NCI-H146 (cell line): ENCODE measurements at places on chromosomes 16 and 17.
A peak's percentile ranks its signal among the peaks of the same experiment; 100 is the strongest.

DNA sequence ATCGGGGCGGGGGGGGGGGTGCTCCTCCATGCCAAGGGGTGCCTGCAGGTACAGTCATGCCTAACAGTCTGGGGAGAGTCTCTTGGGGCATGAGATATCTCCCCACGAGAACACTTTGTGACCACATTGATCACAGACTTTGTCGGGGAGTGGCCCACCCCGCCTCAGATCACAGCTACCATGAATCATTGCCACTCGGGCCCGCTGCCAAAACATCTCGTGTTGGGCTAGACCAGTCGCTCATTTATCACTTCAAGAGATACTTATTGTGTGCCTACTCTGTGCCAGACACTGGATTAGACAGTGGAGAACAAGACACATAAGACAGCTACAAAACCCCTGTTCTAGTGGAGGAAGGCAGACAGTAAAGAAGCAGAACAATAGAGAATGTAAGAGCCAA lies 72.6 kb downstream of the CLEC16A start:
- no peak for DNase-seq

DNA sequence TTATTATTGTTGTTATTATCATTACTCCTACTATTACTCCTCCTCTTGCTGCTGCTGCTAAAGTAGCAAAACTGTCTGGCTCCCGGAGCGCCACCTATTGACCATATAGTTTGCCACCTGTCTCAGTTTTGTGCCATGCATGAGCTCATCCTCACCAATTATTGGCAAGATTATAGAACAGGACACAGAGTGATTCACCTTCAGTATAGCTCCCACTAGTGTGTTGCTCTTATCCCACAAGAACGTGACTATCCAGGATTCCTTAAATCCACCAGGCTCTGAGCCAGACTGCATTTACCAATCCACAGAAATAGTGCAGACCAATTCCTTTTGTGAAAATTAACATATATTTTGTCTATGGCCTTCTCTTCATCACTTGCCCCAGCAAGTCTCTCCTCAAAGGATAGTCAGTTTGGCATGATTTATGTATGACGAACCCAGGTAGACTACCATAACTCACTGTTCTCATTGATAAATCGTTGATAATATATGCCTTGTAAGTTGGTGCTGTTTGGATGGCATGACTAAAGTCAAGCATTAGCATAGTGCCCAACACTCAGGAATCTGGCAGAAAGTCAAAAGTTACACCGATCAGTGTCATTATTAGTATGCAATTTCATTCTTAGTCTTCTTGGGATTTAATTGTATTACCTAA lies 405.5 kb upstream of the HSBP1 start:
- no peak for DNase-seq

- DNase-seq = no peak
Observed at GRCh38 chr16:30009085-30009862, 1.6 kb downstream of the DOC2A start.

- no peak for DNase-seq
Observed at GRCh38 chr17:59362811-59363205, 31.4 kb downstream of the YPEL2 start.

DNA sequence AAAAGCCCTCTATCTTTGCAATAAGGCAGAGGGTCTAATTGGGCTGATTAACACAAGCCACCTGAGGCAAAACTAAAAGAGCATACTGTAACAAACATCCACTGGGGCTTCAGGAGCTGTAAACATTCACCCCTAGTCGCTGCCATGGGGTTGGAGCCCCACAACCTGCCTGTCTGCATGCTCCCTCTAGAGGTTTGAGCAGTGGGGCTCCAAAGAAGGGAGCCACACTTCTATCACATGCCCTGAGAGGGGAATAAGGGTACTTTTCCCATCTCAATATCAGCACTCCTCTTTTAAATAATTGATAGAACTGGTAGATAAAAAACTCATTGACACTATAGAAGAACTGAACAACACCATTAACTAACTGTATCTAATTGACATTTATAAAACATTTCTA lies 130.1 kb upstream of the COX10 start:
- DNase-seq = no peak

GRCh38 chr17:72011561-72011960 lies 109.3 kb upstream of the SOX9 start:
- DNase-seq = no peak

- no peak for DNase-seq
Observed at GRCh38 chr17:5902181-5903140, 167.7 kb upstream of the WSCD1 start.

DNA sequence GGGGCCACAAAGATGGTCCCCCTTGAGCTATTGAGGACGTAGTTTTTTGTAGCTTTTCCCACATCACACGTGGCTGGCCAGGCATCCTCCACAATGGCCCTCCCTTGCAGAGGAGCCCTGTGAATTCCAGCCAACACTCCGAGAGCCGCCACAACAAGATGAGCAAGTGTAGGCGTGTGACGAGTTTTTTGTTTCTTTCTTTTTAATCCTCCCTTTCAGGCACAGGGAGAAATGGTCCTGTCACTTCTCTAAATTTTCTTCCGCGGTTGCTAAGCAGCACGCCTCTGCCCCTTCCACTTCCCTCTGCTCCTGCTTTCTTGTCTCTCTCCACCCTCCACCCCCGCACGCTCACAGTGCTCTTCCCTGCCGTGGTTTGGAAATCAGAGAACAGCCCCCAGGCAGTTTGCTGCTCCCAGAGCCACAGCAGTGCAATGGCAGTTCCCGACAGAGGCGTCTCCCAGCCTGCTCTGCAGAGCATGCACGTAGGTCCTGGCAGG lies 68.0 kb upstream of the MRTFB start:
- DNase-seq = peak; percentile 86

GRCh38 chr16:71882505-71883167 lies 1.3 kb downstream of the ZNF821 start:
- peak; percentile 62 for DNase-seq

- no peak for DNase-seq
Observed at GRCh38 chr16:887846-888245, 82.9 kb downstream of the LMF1 start.

DNA sequence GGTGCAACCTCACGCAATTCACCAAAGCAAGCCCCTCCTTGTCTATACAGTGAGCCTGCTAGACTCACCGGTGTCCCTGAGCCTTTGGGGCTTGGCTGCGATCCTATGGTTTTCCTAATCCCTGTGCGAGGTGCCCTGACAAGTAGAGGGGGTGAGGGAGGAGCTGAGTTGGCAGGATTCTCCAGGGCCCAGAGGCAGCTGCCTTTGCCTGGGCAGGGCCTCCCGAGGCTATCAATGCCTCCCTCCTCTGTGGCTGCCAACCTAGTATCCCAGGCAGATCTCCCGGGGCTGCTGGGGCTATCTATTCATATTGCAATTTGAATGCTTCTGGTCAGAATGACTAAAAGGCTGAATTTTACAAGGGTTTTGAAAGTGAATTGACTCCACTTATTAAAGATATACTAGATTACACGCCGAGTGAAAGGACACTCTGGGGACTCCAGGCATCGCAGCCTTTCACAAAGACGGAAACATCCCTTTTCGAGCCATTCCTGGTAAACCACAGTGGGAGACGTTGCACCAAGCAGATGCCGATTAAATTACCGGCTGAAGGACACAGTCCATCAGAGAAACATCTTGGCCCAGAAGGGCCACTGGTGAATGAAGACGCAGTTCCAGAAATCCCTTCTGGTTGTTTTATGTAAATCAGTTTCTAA lies 11.3 kb upstream of the PITPNM3 start:
- DNase-seq = no peak

- DNase-seq = peak; percentile 73
Observed at GRCh38 chr16:31093132-31093703, 1.4 kb downstream of the VKORC1 start.

DNA sequence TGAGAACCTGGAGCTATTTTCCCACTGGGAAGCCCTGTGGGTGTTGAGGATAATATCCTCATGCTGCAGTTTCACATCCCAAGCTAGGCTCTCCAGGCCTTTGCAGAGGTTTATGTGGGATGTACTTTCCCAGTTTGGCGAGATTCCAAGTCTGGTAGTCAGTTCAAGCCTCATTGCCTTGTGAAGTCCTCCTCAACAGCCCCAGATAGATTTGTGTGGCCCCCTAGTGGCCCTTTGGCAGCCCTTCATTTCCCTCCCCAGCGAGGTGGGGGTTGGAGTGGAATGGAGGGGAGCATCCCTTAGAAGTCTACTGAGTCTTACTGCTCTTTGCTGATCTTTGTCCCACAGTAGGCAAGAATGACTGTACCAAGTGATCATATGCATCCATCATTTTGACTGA lies 137.9 kb downstream of the CDH11 start:
- DNase-seq = no peak

DNA sequence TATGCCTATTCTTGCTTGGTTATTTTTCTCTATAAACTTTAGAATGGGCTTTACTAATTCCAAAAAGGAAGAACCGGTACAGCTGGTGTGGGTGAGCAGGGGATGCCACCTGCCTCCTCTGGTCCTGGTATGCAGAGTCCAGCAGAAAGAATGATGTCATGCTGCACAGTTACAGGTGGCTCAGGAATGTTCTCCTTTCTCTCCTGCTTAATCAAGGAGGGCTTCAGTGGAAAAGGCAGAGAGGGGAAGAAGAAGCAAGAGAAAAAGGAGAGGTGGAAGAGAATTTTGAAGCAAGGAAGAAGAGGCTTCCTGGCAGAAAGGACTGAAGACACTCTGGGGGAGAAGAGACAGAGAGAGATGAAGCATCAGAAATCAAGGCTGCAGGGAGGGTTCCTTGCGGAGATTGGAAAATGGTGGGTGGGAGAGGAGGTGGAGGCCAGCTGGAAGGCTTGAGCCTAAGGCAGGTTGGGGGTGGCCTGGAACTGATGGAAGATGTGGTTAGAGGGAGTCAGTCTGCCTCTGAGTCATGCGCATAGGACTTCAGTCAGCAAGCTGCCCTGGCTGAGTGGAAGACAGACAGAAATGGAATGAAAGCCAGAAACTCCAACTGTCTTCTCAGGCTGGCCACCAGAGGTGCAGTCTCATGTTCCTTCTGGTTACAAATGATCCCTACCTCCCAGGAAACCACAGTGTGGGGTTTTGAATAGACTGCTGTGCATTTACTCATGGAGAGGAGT lies 64.6 kb upstream of the CRHR1 start:
- no peak for DNase-seq

GRCh38 chr17:46822388-46822921 lies 4.0 kb upstream of the WNT3 start:
- DNase-seq = no peak

DNA sequence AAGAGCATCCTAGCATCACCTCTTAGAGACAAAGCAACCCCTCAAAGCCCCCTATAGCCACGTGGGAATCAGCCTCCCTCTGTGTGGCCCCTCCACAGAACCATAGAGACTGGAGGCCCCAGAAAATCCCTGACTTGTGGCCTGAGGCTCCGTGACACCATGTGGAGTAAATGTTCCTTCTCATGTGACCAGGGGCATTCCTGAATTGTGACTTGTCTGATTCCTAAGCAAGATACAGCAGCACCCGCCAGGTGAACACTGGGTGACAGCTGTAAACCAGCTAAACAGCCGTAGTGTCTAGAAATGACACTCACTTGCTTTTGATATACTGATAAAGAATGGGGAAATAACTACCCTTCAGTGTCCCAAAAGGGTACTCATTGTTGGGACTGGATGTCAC lies 79.0 kb downstream of the DYNLRB2 start:
- DNase-seq = no peak

GRCh38 chr16:24430954-24431760 lies 108.2 kb upstream of the RBBP6 start:
- no peak for DNase-seq

GRCh38 chr16:86029131-86029741 lies 130.3 kb downstream of the IRF8 start:
- no peak for DNase-seq

GRCh38 chr17:35117984-35118383 lies 1.7 kb downstream of the RAD51D start:
- DNase-seq = no peak

DNA sequence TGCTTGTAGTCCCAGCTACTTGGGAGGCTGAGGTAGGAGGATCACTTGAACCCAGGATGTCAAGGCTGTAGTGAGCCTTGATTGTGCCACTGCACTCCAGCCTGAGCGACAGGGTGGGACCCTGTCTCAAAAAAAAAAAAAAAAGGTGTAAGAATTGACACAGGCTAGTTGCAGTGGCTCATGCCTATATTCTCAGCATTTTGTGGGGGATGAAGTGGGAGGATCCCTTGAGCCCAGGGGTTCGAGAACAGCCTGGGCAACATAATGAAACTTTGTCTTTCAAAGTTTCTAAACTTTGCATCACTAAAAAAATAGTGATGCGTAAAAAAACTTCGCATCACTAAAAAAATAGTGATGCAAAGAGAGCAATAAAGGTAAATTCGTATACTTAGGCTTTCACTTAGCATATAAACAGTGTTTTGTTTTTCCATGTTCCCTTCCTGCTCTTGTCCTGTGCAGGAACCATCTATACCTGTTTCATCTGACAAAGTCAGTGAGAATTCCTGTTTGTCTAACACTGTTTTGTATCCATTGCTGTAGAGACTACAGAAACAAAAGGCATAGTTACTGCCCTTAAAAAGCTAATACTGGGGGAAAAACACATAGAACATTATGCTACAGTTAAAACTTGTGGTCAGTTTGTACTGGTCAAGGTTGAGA lies 32.1 kb downstream of the CTCF start:
- no peak for DNase-seq

DNA sequence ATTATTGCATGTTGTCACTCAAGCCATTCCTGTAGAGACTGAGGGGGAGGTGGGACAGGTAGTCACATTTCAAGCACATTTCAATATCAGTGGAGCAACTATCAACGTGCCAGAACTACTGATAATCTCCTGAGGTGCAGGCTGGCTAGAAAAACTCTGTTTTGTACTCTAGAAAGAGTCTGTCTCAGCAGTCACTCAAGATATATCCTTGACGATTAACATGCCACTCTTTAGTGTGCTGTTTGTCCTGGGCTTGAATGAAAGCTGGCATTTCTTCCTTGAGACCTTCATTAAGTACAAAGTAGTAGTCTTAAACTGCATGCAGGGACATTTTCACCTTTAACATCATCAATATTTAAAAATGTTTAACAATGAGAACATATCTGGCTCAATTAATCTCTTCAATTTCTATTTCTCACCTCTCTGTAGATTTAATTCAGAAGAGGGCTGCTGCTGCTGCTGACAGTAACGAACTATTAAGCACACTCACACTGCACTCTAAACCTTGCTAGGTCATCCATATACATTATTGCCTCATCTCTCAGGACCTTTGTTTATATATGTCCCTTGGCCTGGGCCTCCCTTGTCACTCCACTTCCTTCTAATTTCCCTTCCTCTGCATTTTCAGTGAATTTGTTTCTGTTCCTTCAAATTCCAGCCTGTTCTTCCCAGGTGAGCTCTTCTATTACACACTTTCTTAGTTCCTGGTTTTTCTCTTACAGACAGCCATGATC lies 412.0 kb downstream of the HAPSTR1 start:
- no peak for DNase-seq
